ENCODE measurements at places on chromosomes 6 and 20.

DNA sequence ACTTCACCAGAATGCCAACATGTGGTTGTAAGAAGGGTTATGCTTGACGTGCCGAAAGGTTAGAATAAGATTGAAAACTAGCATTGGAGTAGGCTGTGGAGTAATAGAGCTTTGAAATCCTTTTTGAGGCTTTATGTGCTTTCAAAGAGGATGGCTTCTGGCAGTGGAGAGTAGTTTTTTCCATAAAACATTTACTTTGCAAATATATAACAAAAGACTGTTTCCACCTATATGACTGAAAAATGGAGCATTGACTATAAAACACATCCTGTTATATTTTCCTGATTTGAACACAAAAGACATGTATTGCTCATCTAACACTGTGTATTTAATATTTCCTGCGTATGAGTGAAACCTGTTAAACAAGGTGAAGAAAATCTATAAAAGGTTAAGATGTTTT lies 38.8 kb downstream of the ZFAND3 start:
- no peak for DNase-seq

DNA sequence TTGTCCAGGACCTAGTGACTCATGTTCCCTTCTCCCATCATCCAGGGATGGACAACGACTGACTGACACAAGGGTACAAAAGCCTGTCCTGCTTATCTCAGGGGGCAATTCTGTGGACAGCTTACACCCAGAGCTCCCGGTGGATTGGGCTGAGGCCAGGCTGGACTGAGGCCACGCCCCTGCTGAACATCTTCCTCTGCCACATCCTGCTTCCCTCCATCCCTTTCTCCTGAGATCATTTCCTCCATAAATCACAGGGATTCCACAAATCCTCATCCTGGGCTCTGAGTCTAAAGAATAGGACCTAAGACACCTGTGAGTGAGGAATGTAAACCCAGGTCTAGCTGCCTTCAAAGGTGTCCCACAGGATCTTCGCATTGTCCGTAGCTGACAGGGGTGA lies 30.4 kb upstream of the RNF24 start:
- DNase-seq: no peak

DNA sequence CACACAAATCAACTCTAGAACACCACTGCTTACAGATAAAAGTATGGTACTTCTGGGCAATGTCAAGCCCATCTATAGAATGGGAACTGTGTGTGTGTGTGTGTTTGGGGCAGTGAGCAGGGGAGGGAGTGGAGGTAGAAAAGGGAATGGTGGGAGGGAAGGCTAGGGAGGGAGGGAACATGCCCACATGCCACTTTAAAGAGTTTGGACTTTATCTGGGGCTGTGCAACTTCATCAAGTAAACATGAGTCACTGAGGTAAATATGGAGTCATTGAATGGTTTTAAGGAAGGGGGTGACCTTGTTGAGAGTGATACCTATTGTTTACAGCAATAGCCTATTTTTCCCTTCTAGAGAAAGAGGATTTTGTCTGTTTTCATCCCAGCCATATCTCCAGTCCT lies 22.5 kb upstream of the RNGTT start:
- no peak for DNase-seq

DNA sequence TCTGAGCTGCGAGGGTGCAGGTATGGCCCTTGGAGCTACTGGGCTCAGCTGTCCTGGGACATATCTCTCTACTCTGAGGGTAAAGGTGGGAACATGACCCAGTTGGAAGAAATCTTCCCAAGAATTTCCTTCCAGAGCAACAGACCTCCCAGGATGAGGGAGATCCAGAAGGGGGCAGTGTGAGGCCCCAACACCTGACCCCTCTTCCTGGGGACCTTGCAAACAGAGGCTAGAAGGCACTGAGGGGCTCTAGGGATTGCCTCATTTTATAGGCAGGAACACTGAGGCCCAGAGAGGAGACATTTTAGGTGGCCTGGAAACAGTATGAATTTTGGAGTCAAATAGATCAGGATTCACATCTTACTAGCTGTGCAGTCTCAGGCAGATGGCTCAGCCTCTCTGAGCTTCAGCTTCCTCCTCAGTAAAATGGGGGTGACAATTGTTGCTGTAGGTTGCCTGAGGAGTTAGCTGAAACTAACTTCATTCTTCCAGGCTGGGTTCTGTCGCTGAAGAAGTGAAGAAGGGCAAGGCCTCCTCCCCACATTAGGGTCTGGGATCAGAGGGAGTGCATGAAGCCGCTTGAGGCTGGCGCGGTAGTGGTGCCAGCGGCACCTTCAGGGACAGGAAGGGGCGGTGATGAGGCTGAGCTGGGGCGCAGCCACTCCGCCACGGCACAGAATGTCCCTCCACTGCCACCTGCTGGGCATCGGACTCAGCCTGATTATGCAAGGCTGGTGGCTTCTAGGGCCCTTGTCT lies 11.4 kb downstream of the KCNK17 start:
- DNase-seq: peak; percentile 89

GRCh38 chr6:70673054-70673453 lies 5.4 kb downstream of the SMAP1 start:
- DNase-seq: no peak

GRCh38 chr6:26232940-26233648 lies 131.9 kb upstream of the BTN3A2 start:
- peak; percentile 18 for DNase-seq

DNA sequence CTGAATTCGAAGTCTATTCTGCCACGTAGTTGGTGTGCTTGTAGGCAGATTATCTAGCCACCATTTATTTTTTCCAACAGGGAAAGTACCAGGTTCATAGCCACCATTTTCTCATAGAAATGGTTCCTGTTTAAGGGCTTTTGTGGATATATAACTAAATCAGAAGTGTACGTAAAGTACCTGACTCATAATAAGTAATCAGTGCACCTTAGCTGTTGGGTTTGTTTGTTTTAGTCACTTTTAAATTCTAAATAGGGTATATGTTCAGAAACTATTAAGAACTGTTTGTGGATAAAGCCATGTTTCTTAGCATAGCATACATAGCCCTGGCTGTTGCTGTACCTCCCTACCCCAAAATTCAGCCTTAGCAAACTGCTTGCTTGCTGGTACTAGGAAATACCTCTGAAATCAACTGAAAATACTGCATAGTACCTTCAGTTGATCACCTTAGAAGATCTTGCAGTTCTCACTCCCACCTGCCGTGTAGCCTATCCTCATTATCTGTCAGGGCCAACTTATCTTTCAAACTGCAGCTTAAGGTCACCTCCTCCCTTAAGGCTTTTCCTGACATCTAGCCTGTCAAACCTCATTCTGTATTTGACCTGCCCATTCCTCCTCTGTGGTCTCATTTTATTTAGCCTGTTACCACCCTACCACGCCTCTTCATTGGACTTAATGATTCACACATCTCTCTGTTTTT lies 44.6 kb upstream of the COL10A1 start:
- DNase-seq: no peak

- DNase-seq: no peak
Measured at GRCh38 chr6:25343984-25344383, 64.8 kb downstream of the CARMIL1 start.

GRCh38 chr6:21891080-21891479 lies 297.5 kb downstream of the SOX4 start:
- DNase-seq: no peak

GRCh38 chr6:37565267-37566110 lies 65.8 kb upstream of the CCDC167 start:
- no peak for DNase-seq

GRCh38 chr20:973785-974194 lies 28.3 kb downstream of the RSPO4 start:
- DNase-seq: peak; percentile 58
